Tibial nerve (tissue), 4 donors: ENCODE measurements at places on chromosomes 3 and 15. TPM values are rescaled to one million over a fixed set of nuclear protein-coding genes. Genes with fewer than 3 reads are reported as not detected.

DNA sequence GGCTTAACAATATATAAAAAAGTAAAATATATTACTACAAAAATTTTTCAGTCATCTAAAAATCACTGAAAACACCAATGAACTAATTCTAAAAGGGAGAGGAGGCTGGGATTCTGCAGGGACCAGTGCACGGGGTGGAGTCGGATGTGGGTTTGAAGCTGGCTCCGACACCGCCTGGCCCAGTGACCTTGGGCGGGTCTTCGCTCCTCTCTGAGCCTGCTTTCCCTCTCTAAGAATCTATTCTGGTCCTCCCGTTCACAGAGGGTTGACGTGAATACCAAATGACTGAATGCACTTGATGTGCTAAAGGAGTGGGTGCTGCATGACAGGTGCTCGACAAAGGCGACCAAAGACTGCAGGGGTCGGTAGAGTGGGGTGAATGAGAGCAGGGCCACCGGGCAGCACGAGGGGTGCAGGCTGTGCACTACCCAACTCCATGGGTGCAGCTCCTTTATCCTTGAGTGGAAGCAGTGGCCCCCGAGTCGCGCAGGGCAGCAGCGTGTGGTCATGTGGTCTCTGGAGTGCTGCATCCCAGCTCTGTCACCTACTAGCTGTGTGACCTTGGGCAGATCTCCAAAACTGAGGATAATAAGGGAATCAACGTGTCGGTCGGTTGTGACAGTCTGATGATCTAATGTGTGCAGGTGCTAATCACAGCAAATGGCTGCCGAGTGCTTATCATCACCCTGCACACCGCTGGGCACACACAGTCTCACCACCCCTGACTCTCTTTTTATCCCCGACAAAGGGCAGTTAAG is 8.6 kb upstream of the IQSEC1 start:
- DNase-seq, result no peak

GRCh38 chr15:70505936-70506912 is 257.1 kb downstream of the UACA start:
- no peak for DNase-seq

GRCh38 chr3:57733790-57734189 is 22.3 kb upstream of the SLMAP start:
- no peak for DNase-seq

POU1F1 gene
- not detected for total RNA-seq

RTP1 gene
- total RNA-seq, result not detected

SLC22A14 gene
- total RNA-seq, result not detected
